T-helper 2 cell (primary cell): ENCODE measurements at places on chromosomes 12 and 14.

GRCh38 chr12:24138041-24138440 lies 188.6 kb upstream of the SOX5 start:
- DNase-seq = no peak

GRCh38 chr12:112361271-112361670 lies 21.0 kb downstream of the HECTD4 start:
- DNase-seq = no peak

- DNase-seq = no peak
Measured at GRCh38 chr12:94305130-94305957, 154.3 kb downstream of the CEP83 start.

DNA sequence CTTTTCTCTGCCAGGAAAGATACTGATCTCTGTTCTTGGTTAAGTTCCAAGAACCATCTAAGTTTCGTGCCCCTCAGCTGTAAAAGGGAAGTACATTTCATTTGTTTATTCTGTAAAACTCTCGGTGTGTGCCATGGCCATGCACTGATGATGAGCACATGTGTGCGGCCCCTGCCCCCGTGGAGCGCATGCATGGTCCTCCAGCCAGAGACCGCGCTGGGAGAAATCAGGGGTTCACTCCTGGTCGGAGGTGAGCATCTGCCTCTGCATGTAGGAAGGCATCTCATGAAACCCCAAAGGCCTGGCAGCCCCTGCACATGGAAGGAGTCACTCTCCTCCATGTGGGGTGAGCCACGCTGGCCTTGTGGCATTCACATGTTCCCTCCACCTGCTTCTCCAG lies 102.5 kb upstream of the RTL1 start:
- no peak for DNase-seq

GRCh38 chr12:89357297-89357730 lies 5.0 kb upstream of the DUSP6 start:
- no peak for DNase-seq
